ENCODE measurements at places on chromosomes 2 and 18.

GRCh38 chr2:60298006-60298696 is 255.3 kb downstream of the BCL11A start:
- DNase-seq = no peak

GRCh38 chr18:70284976-70285620 is 3.7 kb upstream of the SOCS6 start:
- peak; percentile 48 for DNase-seq

DNA sequence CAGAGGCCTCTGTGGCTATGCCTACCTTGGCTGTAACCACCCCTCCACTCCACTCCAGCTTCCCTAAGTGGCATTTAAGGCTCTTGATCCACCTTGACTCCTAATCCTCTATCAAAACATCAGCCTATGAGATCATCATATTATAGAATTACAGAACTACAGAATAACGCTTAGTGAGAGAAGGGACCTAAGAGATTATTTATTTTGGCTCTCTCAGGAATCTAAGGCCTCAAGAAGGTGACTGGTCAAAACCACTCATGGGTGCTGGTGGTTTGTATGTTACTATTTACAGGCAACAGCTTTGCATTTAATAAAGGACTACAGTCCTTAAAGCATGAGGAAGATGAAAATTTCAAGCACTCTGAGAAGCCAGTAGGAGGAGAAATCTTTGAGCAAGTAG is 118.8 kb downstream of the FSHR start:
- DNase-seq = no peak

GRCh38 chr2:44970846-44971450 is 29.4 kb downstream of the SIX3 start:
- no peak for DNase-seq

- DNase-seq = no peak
These were observed 150.3 kb downstream of the TFCP2L1 start for GRCh38 chr2:121134728-121135127.

GRCh38 chr18:36623681-36624190 is 205.1 kb downstream of the TPGS2 start:
- no peak for DNase-seq

DNA sequence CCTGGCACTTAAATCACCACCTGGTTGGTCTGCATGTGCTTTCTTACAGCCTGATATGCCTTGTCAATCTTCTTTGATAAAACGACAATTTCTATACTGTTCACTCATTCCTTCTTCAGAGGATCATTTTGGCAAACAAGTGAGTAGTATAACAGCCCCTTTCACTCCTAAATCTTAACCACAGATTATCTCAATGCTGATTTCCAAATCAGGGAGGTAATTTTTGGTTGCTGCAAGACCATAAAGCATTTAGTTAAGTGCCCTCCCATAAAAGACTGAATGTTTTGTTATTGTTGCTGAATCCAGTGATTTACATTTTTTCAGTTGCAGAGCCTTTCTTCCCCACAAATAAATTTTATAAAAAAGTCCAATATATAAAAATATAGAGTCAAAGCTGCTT is 129.2 kb upstream of the CYP26B1 start:
- DNase-seq = no peak

DNA sequence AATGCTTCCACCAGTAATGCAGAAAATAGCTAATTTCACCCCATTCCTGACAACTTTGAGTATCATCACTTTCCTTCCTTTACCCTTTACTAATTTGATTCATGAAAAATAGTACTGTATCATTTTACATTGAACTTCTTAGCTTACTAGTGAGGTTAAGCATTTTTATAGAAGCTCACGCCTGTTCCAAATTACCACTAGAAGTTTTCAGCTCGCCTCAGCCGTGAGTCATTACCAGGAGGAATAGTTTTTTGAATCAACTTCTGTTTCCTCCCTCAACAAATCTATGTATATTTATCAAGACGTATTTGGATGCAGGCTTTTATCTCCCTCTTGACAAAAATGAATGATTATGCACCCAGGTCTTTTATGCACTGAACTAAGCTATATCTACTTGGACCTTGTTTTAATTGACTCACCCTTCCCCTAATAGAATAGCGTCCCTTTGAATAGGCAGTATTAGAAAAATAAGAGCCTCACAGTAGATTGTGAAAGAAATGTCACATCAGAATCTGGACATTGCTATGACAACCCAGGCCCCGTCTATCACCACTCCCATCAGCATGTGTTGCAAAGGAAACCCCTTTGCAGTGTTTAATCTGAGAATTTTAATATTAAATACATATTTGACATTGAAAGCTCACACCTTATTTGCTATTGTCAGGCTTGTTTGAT is 207.4 kb upstream of the NRP2 start:
- DNase-seq = no peak

DNA sequence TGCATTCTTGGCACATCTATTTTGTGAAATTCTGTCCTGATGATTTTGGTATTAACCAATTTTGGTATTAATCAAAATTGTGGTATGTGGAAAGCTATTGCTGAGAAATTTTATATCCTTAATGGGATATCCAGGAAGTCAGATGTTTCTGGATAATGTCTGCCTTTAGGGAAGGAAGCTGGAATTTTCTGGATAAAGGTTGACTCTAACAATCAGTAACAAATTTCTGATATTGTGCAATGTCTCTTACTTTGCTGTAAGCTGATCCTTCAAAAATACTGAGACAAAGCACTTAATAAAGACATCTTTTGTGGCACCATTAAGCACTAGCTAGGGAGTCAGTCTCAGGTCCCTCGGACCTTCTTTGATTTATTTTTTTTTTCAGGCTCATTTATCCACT is 100.8 kb upstream of the UGP2 start:
- DNase-seq = no peak

DNA sequence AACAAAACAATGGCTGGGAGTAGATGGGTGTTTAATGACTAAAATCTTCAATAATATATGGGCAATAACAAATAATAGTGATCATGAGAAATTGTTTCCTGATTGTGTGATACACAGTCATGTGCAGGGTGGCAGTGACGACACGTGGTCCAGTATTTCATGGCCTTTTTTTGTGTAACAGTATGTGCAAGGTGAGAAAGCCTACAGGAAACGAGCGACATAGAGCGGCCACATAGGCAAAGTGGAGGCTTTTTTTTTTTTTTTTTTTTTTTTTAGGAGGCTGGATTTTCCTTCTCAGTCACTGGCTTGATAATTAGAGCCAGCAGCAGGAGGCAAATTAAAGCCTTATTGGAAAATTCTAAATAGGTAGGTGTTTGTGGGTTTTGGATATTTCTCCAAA is 123.7 kb downstream of the MYO3B start:
- DNase-seq = no peak

- DNase-seq = no peak
These were observed 136.6 kb downstream of the AGPS start for GRCh38 chr2:177529166-177529565.

DNA sequence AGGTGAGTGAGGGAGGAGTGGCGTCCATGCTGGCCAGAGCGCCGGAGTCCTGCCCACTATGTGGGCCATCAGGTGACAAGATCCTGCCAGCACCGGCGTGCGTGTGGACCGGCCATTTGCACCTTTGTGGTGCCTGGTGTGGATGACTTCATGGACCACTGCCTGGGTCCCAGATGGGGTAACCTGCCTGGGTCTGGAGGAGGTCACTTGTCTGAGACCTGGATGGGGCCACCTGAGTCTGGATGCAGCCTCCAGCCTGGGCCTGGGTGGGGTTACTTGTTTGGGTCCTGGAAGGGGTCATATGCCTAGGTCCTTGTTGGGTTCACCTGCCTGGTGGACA is 299.6 kb downstream of the NDUFA10 start:
- no peak for DNase-seq

DNA sequence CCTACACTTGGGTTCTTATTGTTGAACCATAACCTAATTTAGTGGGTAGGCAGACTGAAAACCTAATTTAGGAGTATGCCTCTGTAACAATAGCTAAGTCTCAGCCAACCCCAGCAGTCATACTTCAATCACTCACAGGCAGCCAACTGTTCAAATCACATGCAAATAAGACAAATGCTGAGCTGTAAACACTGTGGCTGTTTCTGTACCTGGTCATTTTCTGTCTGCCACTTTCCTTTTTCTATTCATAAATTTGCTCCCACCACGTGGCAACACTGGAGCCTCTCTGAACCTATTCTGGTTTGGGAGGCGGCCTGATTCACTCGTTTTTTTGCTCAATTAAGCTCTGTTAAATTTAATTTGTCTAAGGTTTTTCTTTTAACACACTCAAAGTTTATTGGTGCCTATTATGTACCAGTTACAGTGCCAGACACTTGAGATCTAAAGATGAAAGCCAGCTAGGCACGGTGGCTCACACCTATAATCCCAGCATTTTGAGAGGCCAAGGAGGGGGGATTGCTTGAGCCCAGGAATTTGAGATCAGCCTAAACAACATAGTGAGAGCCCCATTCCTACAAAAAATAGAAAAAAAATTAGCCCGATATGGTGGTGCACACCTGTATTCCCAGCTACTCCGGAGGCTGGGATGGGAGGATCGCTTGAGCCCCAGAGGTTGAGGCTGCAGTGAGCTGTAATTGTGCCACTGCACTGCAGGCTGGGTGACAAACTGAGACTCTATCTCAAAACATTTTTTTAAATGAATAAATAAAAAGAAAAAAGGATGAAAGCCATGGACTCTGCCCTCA is 41.1 kb downstream of the THNSL2 start:
- no peak for DNase-seq

DNA sequence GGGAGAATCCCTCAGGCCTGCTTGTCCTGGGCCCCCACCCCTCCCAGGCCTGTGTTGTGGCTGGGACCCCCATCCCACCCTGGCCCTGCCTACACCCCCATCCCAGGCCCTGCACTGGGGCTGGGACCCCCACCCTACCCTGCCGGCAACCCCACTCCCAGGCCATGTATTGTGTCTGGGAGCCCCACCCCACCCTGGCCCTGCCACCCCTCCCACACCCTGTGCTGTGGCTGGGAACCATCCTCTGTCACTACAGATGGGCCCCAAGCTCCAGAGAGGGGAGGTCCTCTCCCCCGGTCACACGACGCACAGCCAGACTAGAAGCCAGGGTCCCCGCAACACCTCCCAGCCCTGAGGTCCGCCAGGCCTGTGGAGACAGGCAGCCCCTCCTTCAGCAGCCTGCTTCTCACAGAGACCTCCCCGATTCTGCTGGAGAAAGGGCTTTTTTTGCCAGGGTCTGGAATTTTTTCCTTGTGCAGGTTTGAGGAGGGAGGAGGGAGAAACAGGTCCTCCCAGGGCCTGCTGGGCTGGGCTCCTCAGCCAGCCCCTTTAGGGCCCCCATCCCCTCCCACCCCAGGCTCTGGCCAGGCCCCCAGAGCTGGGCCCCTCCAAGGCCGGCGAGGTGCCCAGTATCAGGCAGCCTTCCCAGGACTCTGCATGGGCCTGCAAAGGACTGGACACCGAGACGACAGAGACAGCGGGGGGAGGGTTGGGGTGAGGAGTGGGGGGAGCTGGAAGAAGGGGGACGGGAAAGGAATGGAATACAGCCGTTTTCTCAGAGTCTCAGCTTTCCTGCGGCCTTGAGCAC is 28.0 kb downstream of the KIF1A start:
- no peak for DNase-seq

Measured in GDM1 (cell line).